ENCODE measurements at places on chromosomes 2 and 18.

- DNase-seq, result no peak
Observed at GRCh38 chr2:134154246-134154645, 99.6 kb upstream of the MGAT5 start.

DNA sequence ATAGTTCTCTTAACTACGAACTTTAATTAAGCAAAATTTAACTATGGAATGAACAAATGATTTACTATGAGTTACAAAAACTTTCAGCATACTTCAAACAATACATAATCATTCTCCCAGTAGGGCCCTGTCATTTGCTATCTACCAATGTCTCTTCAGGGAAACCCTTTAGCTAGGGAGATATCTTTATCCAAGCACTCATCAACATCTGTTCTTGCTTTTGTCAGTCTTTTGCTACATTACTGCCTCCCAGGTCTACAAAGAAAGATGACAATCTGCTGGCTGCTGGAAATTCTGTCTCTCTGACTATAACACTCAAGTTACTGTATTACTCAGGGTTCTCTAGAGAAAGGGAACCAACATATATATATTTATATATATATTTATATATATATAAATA lies 1626.3 kb upstream of the CELF4 start:
- no peak for DNase-seq

GRCh38 chr2:231221761-231222160 lies 23.3 kb downstream of the ARMC9 start:
- no peak for DNase-seq

DNA sequence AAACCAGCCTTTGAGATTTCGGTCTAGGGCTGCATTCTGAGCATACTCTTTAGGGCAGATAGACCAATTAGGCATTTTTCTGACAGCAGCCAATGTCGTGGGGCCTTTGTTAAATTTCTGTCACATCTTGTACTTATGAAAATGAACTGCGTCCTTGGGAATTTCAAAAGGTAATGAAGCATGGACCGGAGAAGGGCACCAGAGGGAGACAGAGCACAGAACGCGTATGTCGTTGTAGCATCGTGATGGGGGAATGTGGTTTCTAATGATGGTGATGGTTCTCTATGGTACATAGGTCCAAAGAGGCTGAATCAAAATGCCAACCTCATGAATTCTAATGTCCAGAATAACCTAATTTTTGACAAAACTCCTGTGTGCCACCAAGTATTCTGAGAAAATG lies 483.9 kb upstream of the CRIM1 start:
- DNase-seq, result no peak

- no peak for DNase-seq
Observed at GRCh38 chr2:13021470-13021957, 304.8 kb downstream of the TRIB2 start.

GRCh38 chr2:27627963-27628766 lies 647 bp downstream of the CCDC121 start:
- no peak for DNase-seq

DNA sequence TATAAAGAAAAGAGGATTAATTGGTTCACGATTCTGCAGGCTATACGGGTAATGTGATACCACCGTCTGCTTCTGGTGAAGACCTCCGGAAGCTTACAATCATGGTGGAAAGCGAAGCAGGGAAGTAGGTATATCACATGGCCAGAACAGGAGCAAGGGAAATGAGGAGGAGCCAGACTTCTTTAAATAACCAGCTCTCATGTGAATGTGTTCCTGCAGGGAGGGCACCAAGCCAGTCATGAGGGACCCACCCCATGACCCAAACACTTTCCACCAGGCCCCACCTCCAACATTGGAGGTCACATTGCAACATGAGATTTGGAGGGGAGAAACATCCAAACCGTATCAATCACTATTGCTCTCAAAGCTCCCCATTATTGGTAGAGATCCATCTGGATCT lies 61.8 kb downstream of the EFEMP1 start:
- DNase-seq, result no peak

DNA sequence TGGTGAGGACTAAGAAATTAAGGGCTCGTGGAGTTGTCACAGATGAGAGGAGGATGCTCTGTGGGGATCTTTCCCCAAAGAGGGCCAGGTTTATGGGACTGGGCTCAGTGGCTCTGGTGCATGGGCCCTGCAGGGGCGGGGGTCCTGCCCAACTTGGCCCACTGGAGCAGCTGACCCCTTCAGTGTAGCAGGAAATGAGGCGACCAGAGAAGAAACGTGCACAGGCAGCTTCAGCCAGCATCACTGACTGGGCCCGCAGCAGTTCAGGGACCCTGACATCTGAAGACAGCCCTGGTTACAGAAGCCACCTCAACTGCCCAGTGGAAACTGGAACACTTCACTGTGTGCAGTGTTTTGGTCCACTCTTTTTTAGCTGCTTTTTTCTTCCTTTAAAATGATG lies 72.8 kb downstream of the EMILIN2 start:
- DNase-seq, result no peak

- DNase-seq, result no peak
Observed at GRCh38 chr2:222105046-222105445, 193.8 kb downstream of the PAX3 start.

GRCh38 chr18:45012286-45012685 lies 331.6 kb downstream of the SETBP1 start:
- no peak for DNase-seq

GRCh38 chr2:68837164-68837860 lies 33.9 kb downstream of the BMP10 start:
- no peak for DNase-seq

GRCh38 chr2:38217401-38218188 lies 141.6 kb upstream of the CYP1B1 start:
- DNase-seq, result no peak

GRCh38 chr2:1940679-1941078 lies 196.4 kb upstream of the PXDN start:
- no peak for DNase-seq

- peak; percentile 77 for DNase-seq
Observed at GRCh38 chr18:59268721-59269562, 4.3 kb downstream of the RAX start.

DNA sequence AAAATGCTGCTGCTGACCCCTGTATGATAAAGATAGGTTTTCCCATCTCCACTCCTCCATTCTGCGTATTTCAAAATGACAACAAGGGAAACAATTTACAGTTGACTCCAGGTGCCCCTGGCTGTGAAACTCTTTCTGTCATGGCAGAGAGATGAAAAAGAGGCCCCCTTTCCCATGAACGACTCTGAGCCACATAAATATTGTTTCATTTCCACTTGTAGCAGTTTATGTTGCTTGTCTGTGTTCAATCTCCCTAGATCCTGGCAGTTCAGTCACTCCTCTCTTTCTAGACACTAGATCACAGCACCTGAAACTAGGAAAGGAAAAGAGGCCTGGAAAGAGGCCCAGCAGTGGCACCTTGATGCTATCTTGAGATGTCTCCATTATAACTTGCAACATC lies 121.0 kb upstream of the ZNF521 start:
- DNase-seq, result no peak

GRCh38 chr2:162912787-162913186 lies 74.2 kb upstream of the KCNH7 start:
- no peak for DNase-seq

- no peak for DNase-seq
Observed at GRCh38 chr2:127584516-127585033, 49.1 kb downstream of the MYO7B start.

DNA sequence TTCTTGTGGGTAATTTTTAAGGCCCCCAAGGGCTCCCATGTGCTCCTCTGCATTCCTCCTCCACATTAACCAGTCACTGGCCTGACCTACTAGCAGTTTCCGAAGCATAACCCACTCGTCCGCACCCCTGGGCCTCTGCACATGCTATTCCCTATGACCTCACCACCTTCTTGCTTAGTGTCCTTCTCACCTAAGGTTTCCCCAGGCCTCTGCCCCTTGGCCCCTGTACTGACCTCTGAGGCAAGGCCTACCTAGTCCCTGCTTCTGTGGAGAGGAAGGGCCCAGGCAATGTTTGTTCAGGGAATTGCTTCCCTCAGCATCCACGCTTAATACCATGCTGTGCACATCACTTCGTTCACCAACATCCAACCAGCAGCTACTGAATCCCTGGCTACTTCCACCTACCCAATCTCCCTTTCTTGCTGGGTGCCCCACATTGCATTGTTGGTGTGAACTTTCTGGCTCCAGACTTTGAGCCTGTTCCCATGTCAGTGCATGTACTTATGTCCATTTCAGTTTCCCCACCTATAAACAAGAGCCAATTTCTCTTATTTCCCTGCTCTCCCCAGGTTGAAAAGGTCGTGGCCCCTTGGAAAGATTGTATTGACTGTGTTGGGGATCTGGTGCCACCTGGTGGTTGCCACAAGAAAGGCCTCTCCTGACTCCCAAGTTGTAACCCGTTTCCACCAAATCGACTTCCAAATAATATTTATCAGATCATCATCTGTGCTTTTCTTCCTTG lies 19.2 kb upstream of the TMEM177 start:
- peak; percentile 1 for DNase-seq

GRCh38 chr2:113741091-113741490 lies 15.4 kb downstream of the SLC35F5 start:
- no peak for DNase-seq

DNA sequence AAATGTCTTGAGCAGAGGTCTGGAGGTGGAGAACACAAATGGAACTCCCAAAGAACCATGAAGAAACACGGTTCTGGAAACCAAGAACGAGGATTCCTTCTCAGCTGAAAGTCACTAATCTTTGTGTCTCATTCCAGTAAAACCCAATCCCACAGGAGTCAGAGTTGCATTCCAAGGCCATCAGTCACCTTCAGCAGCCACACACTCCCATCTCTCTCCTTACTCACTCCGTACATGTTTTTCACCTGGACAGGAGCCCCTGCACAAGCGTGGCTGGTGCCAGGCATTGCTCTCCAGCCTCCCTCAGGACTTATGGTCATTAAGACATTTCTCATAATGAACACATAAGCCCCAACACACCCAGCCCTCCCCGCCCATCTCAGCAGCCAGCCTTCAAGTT lies 175.4 kb upstream of the SIX2 start:
- DNase-seq, result no peak

DNA sequence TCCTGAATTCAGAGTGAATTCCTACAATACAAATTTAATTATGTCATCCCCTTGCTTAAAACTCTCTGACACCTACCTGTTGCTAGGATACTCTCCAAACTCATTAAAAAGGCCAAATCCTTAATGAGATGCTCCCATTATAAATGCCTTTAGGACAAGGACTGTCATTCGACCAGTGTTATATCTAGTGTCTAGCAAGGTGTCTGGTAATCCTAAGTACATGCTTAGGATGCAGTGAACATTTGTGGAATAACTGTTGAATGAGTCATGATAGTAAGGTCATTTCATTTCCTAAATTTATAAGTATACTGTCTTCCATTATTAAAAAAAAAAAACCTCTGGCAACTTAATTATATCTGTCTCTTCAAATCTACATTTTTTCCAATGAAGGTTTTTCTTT lies 588.9 kb upstream of the NRXN1 start:
- no peak for DNase-seq

DNA sequence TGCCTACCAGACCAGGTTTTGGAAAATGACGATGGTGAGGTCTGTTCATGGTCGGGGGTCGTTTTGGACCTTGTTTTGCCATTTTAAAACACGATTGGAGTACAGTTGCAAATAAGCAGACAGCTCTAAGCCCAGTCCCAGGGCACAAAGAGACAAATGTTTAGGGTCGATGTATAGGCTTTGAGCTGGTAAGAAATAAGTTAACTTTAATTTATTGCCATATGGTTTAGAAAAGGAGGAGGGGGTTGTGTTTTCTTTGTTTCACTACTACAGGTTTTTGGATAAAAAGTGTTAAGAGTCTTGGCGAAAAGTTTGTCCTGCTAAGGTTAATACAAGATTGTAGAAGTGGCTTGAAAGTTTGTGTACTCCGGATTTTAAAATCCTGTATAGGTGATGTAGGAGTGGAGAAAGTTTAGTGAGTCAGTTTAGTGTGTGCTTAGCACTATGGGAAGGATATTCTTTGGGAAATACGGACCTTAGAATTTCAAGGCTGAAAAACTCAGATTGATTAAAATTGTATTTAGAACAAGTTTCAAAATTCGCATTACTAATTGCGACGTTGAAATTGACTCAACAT lies 1.3 kb downstream of the KCMF1 start:
- DNase-seq, result no peak

DNA sequence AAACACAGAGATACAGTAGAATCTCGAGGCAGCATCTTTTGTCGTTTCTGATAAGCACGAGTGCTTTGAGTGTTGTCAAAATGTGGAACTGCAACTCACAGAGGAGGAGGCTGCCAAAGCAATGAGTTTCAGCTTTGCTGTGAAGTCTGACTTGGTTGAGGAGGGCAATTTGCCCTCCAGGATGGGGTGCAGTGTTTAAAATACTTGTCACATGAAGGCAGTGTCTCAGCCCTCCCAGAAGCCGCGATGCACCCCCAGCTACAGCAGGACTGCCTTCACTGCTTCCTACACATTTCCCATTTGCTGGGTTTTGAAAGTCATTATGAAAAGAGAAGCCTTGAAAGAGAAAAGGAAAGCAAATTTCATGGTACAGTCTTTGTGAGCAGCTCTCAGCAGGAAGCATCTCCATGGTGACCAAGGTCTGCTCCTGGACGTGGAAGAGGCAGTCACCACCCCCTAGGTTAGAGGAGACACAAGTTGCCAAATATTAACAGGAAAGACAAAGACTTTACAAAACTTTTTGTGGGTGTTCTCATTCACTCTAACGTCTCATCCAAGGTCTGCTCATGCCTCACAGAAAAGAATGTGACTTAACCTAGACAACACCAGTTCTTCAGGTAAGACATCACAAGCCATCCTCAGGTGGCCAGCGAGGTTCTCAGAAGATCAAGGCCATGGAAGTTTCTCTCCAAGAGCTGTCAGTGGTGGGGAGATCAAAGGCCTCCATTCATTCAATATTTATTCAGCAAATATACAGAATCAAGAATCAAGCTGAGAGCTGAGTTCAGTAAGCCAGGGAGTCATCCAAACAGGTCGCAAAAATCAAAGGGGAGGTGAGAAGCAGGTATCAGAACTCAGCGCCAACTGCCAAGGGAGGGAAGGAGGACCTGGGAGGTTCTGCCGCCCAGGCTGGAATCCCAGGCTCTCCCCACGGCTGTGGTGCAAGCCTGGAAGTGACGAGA lies 476.0 kb downstream of the EIPR1 start:
- DNase-seq, result no peak

GRCh38 chr2:137251045-137251444 lies 485.7 kb downstream of the THSD7B start:
- no peak for DNase-seq

- no peak for DNase-seq
Observed at GRCh38 chr2:61244694-61245093, 82.7 kb downstream of the C2orf74 start.

DNA sequence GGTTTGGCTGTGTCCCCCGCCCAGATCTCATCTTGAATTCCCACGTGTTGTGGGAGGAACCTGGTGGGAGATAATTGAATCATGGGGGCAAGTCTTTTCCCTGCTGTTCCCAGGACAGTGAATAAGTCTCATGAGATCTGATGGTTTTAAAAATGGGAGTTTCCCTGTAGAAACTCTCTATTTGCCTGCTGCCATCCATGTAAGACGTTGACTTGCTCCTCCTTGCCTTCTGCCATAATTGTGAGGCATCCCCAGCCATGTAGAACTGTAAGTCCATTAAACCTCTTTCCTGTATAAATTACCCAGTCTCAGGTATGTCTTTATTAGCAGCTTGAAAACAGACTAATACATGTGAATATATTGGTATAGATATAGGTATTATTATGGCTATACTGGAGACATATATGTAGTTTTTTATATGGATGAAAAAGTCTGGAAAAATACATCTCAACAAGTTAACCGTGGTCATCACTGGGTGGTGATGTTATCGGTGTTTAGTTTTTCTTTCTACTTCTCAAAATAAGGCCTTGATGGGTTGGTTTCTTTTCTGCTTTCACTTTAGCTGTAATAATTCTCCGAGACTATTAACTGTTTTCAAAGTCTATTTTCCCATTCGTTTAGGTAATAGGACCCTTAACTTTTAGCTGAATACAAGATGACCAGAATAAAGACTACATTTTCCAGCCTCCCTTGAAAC lies 39.1 kb upstream of the NCOA1 start:
- DNase-seq, result no peak

Data from T-helper 2 cell (primary cell).